Hypothalamus (tissue), 51 donors: ENCODE measurements at places on chromosomes 3 and 15.

- no peak for DNase-seq
Measured at GRCh38 chr15:32824777-32825176, 107.0 kb downstream of the GREM1 start.

DNA sequence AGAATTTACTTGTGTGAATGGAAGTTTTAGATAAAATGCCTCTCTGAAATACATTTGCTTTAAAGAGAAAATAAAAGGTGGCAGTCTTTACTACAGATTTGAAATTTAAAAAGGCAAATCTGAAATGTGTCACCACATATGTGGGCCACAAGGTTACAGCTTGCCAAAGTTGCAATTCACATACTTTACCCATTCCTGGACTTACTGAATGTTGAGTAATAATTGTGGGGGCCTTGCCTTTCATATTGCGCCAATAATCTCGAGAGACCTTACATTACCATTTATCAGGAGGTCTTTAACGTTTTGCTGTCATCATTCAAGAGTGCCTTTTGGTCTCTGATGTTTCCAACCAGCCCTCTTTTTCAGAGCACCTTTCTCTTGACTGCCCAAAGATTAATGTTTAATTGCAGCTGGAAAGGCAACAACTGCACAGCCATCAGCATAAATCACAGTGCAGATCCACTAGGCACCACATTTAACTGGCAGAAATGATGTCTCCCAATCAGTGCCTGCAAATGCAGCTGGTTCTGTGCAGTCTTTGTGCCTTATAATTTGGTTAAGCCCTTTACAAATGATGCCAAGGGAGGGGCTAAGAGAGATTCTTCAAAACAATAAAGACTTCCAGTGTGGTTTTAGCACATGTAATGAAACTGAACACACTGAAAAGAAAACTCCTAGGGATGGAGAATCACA is 206.8 kb downstream of the MAGI1 start:
- DNase-seq: no peak

DNA sequence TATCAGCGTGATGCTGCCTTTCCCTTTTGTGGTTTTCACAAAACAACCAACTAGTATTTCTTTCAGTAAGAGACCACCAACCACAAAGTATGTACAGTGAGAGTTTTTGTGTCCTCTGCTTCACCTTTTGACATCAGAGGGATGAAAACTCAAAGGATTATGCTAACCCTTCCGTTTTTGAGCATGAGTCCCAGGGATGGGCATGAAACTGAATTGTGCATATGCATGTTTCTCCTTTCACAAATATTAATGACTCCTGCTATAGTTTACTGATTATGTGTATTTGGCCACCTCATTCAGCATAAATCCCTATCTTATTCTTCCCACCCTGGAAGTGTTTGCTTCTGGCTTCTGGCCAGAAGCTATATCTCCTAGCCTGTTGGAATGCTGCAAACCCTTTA is 59.2 kb downstream of the RSRC1 start:
- DNase-seq: no peak

DNA sequence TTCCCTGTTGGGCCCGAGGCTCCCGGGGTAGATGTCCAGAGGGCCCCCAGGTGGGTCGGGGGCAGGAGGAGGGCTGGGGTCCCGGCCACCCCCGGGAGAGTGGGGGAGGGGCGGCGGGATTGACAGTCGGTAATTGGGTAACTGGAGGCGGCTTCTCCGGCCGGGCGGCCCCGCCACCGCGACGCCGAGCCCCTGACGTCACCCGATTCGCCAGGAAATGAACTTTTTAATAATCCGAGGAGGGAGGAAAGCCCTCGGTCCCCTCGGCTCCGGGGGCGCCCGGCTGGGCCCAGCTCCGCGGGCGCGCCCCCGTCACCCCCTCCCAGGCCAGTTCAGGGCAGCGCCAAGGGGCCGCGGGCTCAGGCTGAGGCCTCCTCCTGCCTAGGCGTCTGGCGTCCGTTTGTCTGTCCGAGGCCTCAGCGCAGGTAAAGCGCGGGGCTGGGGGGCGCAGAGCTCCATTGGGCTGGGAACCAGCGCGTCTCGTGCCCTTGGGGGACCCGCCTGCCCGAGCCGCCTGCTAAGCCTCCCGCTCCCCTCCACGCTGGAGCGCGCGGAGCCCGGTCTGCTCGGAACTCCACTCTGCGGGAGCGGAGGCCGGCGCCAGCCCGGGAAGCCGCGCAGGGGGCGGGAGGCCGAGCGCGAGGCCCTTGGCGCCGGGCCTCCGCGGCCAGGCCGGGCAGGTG is 3.9 kb downstream of the GATA2 start:
- DNase-seq: no peak

GRCh38 chr3:71051259-71051595 is 532.3 kb downstream of the FOXP1 start:
- no peak for DNase-seq

DNA sequence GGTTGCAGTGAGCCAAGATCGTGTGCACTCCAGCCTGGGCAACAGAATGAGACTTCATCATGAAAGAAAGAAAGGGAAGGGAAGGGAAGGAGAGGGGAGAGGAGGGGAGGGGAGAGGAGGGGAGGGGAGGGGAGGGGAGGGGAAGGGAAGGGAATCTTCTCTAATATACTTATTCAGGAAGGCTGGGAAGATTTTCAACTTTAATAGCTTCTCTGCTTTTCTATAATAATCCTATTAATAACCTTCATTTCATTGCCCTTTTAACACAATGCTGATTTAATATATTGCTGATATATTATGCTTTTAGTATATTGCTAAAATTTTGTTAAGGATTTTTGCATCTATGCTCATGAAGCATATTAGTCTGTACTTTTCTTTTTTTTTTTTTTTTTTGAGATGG is 23.4 kb upstream of the RNF7 start:
- DNase-seq: no peak

DNA sequence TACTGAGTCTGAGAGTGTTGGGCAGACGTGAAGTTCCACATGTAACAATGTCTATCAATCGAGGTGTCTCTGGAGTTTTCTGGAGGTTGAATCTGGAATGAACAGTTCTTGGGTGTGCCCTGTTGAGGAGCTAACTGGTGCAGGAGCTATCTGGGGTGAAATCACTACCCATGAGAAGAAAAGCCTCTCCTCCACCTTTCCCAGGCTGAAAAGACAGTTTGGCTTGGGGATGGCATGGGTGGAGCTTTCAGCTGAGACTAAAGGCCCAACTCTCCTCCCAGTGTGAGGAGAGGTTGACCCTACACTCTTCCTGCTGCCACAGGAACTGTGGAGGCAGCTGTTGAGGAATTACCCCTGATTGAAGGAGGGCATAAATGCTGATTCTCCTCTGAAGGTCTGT is 54.4 kb upstream of the LRRFIP2 start:
- DNase-seq: no peak
